ENCODE measurements at places on chromosomes 4 and X.

DNA sequence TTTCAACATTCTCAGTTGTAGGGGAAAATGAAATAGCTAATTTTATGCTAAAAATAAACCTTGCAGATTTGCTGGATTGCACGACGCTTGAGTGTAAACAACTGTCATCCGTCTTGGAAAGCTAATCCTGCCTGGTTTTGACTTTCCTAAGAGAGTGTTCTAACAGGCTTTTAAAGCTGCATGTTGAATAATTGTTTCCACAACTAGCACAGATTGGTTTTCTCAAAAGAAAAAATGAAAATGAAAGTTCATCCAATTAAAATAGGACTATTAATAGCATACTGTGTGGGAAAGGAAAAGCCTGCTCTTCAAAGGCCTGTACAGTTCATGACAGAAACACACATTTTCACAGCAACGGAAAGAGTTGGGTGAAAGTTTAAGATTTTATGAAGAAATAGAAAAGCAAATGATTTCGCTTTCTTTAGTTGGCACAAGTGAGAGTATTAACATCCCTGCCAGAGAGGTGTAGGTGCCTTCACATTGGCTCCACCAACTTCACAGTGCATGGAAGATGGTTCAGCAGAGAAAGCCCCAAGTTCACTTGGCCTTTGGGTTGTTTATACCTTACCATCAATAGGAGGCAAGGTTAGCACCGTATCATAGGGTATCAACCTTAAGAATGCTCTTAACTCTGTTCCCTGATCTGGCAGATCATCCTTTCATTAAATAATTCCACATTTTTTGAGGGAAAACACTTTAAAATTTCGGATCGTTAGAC, 140.0 kb upstream of the GUCY1A1 start:
- DNase-seq = no peak

DNA sequence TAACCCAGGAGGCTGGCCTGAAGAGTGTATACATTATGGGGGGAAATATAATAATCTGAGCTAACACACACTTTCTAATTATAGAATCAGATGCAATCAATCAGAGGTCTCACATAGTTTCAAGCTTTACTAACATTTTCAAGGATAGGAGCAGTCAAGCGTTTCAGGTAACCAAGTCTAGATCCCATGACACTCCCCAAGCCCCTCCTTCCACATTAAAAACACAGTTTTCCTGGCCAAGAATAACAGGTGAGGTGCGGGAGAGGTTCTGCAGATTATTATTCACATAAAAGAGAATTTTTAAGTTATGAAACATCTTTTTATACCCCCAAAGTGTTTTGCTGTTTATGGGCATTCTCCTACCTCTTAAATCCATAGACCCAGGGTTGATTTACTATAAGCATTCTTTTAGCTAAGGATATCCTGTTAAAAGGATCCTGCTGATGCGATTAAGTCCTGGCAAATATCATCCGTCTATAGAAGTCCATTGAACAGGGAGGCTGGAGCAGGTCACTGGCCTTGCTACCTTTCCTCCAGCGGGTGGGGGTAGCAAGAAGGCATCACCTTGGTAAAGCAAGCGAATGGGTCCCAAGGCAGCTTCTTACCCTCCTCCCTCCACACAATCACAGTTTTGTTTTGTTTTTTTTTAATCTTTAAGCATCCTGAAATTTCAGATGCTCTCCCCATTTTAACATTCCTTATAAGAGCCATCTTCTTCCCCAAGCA, 104.7 kb upstream of the GPM6A start:
- DNase-seq = no peak

GRCh38 chr4:112517067-112517634, 1.2 kb upstream of the NEUROG2 start:
- peak; percentile 80 for DNase-seq

DNA sequence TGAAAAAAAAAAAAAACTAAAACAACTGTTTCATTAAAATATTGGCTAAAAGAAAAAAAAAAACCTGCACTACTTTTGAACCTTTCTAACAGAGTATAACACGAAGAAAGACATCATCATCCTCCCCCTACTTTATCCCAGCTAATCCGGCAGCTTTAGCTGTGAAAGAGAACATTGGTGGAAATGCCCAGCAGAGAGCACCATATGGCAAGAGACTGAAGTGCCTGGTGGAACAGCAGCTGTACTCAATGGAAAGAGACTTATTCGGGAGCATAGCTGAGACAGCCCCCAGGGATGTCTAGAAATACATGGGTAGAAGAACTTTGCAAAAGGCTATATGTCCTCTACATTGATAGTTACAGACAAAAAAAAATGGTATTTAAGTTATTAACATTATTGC, 30.3 kb downstream of the STPG2 start:
- peak; percentile 13 for DNase-seq

DNA sequence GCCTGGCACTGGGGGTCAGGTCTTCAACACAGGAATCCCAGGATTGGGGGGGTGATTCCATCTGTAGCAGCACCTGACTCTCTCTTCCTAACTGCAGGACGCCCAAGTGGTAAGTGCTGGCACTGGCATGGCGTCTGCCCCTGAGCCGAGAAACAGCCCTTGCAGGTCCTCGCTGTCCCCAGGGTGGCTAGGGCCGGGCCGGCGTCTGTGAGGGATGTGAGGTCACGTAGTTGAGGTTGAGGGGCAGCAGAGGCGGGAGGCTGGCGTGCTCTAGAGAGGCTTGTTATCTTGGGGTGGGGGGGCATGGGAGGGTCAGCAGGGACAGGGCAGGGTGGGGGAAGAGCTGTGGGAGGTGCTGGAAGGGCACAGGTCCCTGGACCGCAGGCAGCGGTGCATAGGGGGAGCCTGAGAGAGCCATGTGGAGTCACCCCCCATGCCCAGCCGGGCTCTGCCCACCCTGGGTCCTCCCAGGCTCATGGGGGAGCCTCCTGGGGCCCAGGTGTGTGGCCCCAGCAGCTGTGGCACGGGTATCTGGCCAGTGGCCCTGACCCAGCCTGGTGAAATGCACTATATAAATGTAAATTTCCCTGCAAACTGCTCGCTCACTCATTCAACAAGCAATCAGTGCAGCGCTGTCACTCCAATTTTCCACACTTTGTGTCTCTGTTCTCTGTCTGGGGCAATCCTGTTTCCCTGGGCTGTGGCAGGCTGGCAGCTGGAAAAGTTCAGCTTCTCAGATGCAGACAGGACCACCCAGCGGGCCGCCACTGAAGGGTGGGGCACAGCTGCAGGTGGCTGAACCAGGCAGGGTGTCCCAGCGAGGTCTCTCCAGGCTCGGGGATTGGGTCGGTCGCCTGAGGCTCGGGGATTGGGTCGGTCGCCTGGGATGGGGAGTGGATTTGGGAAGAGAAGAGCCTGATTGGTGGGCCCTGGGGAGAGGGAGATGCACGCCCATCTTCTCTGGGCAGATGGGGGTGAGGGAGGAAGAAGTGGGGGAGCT, 102.2 kb upstream of the NKX1-1 start:
- no peak for DNase-seq

- peak; percentile 72 for DNase-seq
Measured at GRCh38 chr4:74189331-74190043, 31.6 kb downstream of the MTHFD2L start.

DNA sequence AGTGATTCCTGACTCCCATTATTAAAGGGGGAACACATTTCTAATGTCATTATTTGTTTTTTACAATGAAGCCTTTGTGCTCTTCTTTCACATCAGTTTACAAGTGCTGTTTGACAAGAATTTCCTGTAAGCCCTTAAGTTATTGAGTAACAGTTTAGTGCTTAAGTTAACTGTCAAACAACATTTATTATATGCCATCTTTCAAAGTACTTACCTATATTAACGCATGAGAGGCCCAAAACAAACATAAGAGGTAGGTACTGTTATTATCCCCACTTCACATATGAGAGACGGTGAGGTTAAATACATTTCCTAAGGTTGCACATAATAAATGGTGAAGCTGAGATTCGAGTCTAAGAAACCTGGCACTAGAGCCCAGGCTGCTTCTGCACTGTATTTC, 56.0 kb upstream of the MAGED1 start:
- no peak for DNase-seq

- DNase-seq = no peak
Measured at GRCh38 chr4:150578745-150579501, 3.0 kb upstream of the MAB21L2 start.

- no peak for DNase-seq
Measured at GRCh38 chr4:33437406-33437805, 2717.2 kb downstream of the PCDH7 start.

- DNase-seq = peak; percentile 79
Measured at GRCh38 chrX:52923781-52924241, 26.7 kb downstream of the FAM156B start.

- no peak for DNase-seq
Measured at GRCh38 chrX:56216332-56216731, 15.8 kb upstream of the KLF8 start.

DNA sequence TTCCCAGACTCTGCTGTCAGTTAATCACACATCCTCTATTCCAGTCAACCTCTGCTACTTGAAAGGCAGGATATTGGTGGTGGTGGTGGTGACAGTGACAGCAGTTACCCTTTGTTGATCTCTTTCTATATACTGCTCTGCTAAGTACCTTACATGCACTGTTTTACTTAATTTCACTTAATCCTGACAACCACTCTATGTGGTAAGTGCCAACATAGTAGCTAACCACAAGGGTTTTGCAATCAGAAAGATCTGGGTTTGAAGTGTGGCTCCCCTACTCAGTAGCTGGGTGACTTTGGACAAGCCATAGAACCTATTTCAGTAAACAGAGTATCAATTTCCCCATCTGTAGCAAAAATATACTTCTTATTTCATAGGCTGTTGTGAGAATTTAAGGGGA, 24.2 kb upstream of the F9 start:
- DNase-seq = no peak

All from GM12865 (cell line).